Bronchial smooth muscle cell (primary cell): ENCODE measurements at places on chromosomes 6 and 20. TPM values are rescaled to one million over a fixed set of nuclear protein-coding genes. Genes with fewer than 3 reads are reported as not detected.

SLC17A3 gene
- not detected in 2 replicates for total RNA-seq

KIFC1 gene
- 0.52 and 2.7 TPM in 2 replicates for total RNA-seq

SLC25A27 gene
- total RNA-seq: 5.7 and 9.6 TPM in 2 replicates

ARMH2 gene
- total RNA-seq: not detected in 2 replicates

KCNB1 gene
- total RNA-seq: under 0.01 and 0.17 TPM in 2 replicates

WFDC10B gene
- total RNA-seq: 0.26 TPM in 1 of 2 replicates, not detected in the other

BHLHE23 gene
- not detected in 2 replicates for total RNA-seq

GNMT gene
- total RNA-seq: 0.32 and 0.77 TPM in 2 replicates

FLRT3 gene
- total RNA-seq: 1.6 and 3.8 TPM in 2 replicates

HLA-DOB gene
- 0.32 and 1.5 TPM in 2 replicates for total RNA-seq

TLDC2 gene
- 0.09 and 0.32 TPM in 2 replicates for total RNA-seq

PRND gene
- not detected in 2 replicates for total RNA-seq

WFDC5 gene
- total RNA-seq: not detected in 2 replicates

TRAPPC3L gene
- total RNA-seq: 0.09 and 0.16 TPM in 2 replicates

CRISP2 gene
- not detected in 2 replicates for total RNA-seq

ABHD16B gene
- under 0.01 TPM in 1 of 2 replicates, not detected in the other for total RNA-seq

LY6G6C gene
- total RNA-seq: not detected in 2 replicates

KCNS1 gene
- 0.09 and 0.79 TPM in 2 replicates for total RNA-seq

EFCAB8 gene
- under 0.01 TPM in 1 of 2 replicates, not detected in the other for total RNA-seq

TFAP2D gene
- total RNA-seq: not detected in 2 replicates
